Stimulated activated CD4-positive, alpha-beta T cell treated with anti-CD3 and anti-CD28 coated beads, Interleukin-1b, Interleukin-23, amount 100 ng/mL, for 48 hours (primary cell): ENCODE measurements at places on chromosomes 5 and 9.

DNA sequence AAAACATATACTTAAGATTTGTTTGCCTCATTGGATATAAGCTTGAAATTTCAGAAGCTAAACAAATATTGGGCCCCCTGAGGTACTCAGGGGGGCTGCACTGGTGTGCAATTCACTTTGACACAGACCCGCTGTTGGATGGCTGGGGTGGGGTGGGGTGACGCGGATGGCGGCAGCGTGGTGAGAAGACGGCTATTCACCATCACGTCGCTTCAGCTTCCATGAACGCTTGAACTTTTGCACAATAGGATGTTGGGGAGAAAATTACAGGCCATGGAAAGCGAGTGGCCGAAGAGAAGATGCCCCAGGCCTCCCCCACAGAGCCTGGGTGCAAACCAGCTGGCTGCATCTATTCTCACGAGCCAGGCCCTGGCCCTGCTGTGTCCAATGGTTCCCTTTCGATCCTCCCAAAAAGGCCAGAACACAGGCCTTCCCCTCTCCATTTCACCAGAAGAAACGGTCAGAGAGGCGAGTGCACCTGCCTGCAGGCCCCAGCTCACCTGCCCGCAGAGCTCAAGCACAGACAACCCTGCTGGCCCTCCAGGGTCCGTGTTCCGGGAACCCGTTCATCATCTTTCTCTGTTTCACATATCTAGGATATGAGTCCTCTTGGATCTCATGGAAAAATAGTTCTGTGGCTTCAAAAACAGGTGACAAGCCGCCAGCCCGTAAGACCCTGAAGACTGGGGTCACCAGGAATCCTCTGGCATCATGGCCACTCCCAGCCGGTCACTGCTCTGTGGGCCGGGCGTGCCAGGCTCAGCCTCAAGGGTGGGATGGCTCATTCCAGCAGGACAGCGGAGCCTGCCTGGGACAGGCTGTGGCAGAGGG, 46.8 kb upstream of the SARDH start:
- no peak for DNase-seq

- no peak for DNase-seq
Measured at GRCh38 chr5:118844351-118844750, 144.0 kb downstream of the DTWD2 start.

DNA sequence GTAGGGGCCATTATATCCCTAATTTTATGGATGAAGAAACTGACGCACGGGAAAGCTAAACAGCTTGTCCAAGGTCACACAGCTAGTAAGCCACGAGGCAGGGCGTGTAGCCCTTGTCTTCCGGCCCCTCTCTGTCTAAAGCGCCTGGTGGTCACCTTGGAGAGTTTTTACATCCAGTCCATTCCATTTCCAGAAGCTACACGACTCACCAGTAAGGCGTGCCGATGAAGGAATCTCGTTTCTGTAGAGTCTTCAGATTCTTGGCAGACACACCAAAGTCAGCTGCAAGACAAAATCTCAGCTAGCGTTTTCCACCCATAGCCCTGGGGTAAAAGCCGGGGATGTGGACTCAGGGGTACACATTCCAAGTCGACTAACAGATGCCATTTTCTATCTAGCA, 80.5 kb downstream of the STK10 start:
- no peak for DNase-seq

GRCh38 chr9:93702261-93702660, 125.9 kb downstream of the PHF2 start:
- no peak for DNase-seq

- no peak for DNase-seq
Measured at GRCh38 chr9:127438394-127438793, 12.8 kb downstream of the RPL12 start.

DNA sequence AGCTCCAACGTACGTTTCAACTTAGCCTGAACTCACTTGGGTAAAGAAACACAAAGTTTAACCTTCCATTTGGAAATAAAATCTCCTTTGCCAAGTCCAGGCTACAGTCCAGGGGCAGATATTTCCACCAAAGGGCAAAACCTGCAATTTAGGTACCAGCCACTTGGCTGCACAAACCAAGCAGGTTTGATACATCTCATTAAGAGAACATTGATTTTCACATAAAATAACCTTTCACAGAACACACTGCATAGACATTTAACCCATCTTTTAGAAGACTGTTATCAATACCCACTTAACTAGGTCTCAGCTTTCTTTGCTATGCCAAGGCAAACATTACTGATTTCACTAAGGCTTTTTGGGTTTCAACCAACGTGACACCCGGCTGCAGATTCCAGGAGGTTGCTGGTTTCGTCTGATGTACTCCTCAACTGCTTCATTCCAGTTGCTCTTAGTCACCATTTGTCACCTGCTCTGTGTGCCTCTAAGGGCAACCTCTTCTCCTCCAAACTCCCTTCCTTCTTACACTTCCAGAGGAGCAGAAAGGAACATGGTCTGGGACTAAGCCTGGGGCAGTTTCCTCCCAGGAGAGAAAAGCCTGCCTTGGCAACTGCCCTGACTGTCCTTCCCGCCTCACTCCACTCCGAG, 67.1 kb downstream of the EPB41L4B start:
- no peak for DNase-seq

DNA sequence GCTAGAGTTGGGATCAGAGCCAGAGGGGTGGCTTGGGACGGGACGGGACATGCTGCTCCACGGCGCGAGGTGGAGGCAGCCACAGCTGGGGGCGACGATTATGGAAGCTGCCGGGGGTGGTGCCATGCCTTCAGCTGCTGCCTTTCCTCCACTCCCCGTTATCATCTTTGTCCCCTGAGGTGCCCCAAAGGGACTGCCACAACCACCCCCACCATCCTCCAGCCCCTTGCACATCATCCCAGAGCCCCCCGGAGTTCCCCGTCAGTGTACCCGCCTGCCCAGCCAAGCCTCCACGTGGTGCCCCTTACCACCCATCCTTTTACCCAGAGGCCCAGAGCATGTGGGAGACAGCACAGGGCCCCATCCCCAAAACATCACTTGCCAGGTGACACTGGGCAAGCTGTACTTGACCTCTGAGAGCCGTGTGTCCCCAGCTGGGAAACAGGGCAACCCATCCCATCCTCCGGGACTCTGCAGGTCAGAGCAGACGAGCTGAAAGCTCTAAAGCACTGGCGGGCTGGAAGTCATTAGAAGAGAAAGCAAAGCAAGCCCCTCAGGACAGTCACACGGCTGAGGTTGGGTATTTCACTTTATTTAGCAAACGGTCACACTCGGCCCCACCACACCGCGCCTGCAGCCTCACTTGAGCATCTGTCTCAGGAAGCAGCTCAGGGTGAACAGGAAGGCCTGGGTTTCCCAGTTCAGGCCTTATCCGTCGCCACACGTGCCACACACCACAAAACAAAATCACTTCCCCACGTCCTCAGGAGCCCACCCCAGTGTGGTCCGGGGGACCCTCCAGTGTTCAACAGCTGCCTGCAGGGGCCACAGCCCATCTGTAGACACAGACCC, 19.5 kb upstream of the MXD3 start:
- DNase-seq: no peak

- no peak for DNase-seq
Measured at GRCh38 chr9:127977884-127978647, 2.7 kb downstream of the EEIG1 start.

- no peak for DNase-seq
Measured at GRCh38 chr9:69193685-69194032, 19.6 kb downstream of the TJP2 start.

- no peak for DNase-seq
Measured at GRCh38 chr9:95757439-95757838, 118.1 kb upstream of the ERCC6L2 start.

DNA sequence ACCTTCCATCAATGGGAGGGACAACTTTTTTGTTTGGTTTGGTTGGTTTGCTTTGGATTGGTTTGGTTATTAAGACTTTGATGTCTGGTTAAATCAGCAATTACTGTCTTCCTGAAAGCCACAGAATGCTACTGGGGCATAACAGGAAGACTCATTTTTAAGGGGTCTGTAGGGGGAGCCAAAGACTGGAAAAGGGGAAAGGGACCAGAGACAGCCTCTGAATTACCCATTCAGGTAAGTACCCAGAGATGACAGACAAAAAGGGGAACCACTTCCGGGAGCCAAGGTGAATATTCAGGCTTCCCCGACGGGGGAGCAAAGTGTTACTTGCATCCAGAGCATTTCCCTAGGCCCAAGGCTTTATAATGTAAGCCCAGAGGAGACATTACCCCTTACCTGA, 4.6 kb upstream of the FEM1C start:
- no peak for DNase-seq

DNA sequence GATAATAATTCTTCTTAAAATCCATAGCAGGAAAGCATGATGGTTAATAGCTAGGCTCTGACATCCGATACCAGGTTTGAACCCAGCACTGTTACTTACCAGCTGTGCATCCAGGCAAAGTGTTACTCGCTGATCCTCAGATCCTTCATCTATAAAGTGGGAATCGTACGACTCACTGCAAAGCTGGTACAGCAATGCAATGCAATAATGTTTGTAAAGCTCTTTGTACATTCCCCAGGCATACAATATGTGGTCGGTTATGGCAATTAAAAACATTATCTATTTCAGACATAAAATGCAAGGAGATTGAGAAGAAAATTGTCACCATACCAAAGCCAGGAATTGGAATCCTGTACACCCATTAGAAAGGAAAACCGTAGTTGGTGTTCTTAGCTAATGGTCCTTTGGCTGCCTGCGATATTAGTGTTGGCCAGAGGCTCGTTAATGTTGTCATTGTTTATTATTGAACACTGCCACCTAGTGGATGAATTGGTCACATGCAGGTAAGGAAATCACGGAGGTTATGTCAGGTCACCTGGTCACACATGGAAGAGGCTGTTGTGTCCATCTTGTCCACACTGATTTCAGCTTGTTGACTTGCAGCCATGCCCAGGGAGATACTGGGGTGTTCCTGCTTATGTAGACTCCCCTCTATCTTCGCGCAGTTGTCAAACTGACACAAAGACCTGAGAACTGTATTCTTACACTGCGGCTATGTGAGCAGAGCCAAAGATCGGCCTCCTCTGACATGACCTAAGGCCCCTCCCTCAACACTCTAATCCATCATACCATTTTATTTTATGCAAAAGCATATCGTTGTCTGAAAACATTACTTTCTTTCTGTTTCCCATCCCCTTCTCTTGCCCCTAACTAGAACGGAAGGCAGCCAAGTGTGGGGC, 87.5 kb upstream of the PPP2R2B start:
- peak; percentile 15 for DNase-seq

- DNase-seq: no peak
Measured at GRCh38 chr9:37392272-37392671, 30.2 kb upstream of the GRHPR start.

- peak; percentile 55 for DNase-seq
Measured at GRCh38 chr5:76582230-76583162, 40.7 kb downstream of the F2RL2 start.

GRCh38 chr9:32128546-32128945, 255.9 kb upstream of the ACO1 start:
- DNase-seq: no peak

- DNase-seq: no peak
Measured at GRCh38 chr5:136516637-136517036, 151.3 kb upstream of the TRPC7 start.

GRCh38 chr9:73143711-73144328, 7.8 kb upstream of the ANXA1 start:
- DNase-seq: no peak

DNA sequence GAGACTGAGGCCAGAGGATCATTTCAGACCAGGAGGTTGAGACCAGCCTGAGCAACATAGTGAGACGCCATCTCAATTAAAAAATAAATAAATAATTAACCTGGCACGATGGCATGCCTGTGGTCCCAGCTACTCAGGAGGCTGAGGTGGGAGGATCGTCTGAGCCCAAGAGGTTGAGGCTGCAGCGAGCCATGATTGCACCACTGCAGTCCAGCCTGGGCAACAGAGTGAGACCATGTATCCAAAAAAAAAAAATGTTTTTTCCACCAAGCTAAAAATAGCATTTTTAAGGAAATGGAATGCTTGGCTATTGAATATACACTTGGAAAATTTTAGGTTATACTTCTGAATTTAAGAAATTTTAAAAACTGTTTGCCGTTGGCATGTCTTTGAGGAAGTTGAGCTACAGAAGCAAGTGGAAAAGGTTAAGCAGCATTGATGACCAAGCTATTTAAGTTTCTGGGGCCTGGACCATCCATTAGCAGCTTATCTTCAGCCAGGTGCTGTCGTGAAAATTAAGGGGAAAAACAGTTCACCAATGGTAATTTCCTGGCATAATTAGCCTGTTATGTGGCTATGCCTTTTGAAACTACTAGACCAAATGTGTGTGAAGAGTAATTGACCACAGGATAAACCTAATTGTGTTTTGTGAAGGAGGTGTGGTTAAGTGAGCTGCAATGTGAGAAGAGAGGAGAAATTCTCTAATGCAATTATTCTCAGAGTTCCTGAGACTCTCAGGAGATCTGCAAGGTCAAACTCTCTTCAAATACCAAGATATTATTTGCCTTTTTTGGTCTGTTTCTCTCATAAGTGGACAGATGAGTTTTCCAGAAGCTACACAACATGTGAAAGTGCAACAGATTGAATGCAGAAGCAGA, 21.0 kb downstream of the F2R start:
- DNase-seq: no peak

GRCh38 chr5:73901043-73901442, 275.0 kb downstream of the ARHGEF28 start:
- DNase-seq: no peak

- peak; percentile 28 for DNase-seq
Measured at GRCh38 chr9:36855448-36856315, 178.4 kb downstream of the PAX5 start.

DNA sequence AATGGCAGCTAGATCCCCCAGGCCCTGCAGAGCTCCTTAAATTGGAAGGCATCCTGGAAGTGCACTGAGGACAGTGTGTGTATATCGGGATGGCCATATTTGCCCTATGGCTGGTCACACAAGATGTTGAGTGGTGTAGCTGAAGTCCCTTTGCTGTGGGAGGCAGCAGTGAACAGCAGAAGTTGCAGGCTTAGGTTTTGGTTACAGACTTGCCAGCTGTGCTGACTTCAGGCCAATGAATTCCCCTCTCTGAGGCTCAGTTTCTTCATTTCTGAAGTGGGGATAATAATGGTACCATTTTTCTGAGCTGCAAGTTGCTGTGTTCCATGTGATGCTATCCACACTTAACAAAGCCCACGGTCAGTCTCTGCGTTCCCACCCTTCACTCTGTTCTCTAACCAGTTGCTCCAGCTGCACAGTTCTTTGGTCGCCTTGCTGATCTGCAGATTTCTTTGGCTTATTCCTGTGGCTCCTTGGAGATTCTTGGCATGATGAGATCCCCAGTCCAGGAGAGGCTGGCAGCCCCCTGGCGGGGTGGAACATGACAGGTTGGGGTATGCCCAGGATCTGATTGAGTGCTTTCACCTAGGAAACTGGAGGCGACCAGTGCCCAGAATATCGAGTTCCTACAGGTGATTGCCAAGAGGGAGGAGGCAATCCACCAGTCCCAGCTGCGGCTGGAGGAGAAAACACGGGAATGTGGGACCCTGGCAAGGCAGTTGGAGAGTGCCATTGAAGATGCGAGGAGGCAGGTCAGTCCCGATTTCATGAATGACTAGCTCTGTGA, 6.5 kb upstream of the GLE1 start:
- no peak for DNase-seq

GRCh38 chr5:15489571-15490235, 10.3 kb upstream of the FBXL7 start:
- no peak for DNase-seq
